ENCODE measurements at places on chromosomes 16 and 17. TPM values are rescaled to one million over a fixed set of nuclear protein-coding genes. Genes with fewer than 3 reads are reported as not detected.

Gene RETREG3
- total RNA-seq, result 61.8 TPM

Gene BEAN1
- 4.1 TPM for total RNA-seq

Gene CCDC144A
- total RNA-seq, result 1.1 TPM

GRCh38 chr16:4358831-4359561 is 7.9 kb upstream of the PAM16 start:
- no peaks in the 10 kb centered on the region for H3K4me1 ChIP-seq
- no peaks in the 10 kb centered on the region for H3K27me3 ChIP-seq
- peaks cover under 1% of the 10 kb centered on the region for H3K36me3 ChIP-seq
- H3K4me3 ChIP-seq, result no peak overlapping the region
- no peak overlapping the region for H3K27ac ChIP-seq

DNA sequence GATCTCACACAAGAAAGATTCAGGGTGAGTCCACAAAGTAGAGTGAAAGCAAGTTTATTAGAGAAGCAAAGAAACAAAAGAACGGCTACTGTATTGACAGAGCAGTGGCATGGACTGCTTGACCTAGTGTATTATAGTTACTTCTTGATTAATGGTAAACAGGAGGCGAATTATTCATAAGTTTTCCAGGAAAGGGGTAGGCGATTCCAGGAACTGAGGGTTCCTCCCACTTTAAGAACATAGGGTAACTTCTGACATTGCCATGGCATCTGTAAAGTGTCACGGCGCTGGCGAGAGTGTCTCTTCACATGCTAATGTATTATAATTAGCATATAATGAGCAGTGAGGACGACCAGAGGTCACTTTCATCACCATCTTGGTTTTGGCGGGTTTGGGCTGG is 93.2 kb downstream of the CACNG3 start:
- no peak overlapping the region for H3K4me3 ChIP-seq
- no peak overlapping the region for H3K27ac ChIP-seq
- DNase-seq, result no peak

- DNase-seq, result no peak
- H3K27me3 ChIP-seq, result no peaks in the 10 kb centered on the region
- H3K4me3 ChIP-seq, result no peak overlapping the region
- H3K4me1 ChIP-seq, result peaks cover 27% of the 10 kb centered on the region
- no peak overlapping the region for H3K27ac ChIP-seq
- no peaks in the 10 kb centered on the region for H3K36me3 ChIP-seq
Measured at GRCh38 chr16:56789360-56789759, 59.4 kb downstream of the NUP93 start.

GRCh38 chr17:60142872-60143499 is 6.8 kb upstream of the CA4 start:
- H3K4me1 ChIP-seq, result peaks cover 32% of the 10 kb centered on the region
- peak overlapping the region; percentile 73 for H3K4me3 ChIP-seq
- H3K36me3 ChIP-seq, result no peaks in the 10 kb centered on the region
- peak overlapping the region; percentile 96 for H3K27ac ChIP-seq
- no peak for DNase-seq

GRCh38 chr16:12160249-12160648 is 183.7 kb downstream of the SNX29 start:
- H3K27me3 ChIP-seq, result no peaks in the 10 kb centered on the region
- H3K4me1 ChIP-seq, result peaks cover 67% of the 10 kb centered on the region
- H3K4me3 ChIP-seq, result no peak overlapping the region
- no peak for DNase-seq

DNA sequence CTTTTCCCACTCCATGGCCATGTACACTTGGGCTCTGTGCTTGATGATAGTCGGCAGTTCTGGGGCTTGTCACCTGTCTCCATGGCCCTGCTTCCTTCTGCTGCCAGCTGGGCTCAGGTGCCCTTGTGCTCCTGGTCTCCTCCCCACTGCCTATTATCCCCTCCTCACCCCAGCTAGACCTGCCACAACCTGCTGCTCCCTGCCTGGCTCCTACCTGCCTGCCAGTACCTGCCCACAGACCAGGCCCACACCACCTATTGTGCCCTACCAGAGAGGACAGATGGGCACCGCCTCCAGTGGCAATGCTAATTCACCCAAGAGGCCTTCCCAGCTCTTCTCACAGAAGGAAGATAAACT is 538 bp upstream of the RAPGEFL1 start:
- no peak for DNase-seq
- peak overlapping the region; percentile 40 for H3K4me3 ChIP-seq
- no peaks in the 10 kb centered on the region for H3K27me3 ChIP-seq
- peaks cover 21% of the 10 kb centered on the region for H3K4me1 ChIP-seq

GRCh38 chr16:69031877-69032301 is 73.6 kb upstream of the HAS3 start:
- H3K27me3 ChIP-seq, result no peaks in the 10 kb centered on the region
- no peak for DNase-seq
- no peak overlapping the region for H3K27ac ChIP-seq

Measured in chondrocyte (in vitro differentiated cells).